Cardiac fibroblast (primary cell): ENCODE measurements at places on chromosomes 5 and 9.
A peak's percentile ranks its signal among the peaks of the same experiment; 100 is the strongest.

DNA sequence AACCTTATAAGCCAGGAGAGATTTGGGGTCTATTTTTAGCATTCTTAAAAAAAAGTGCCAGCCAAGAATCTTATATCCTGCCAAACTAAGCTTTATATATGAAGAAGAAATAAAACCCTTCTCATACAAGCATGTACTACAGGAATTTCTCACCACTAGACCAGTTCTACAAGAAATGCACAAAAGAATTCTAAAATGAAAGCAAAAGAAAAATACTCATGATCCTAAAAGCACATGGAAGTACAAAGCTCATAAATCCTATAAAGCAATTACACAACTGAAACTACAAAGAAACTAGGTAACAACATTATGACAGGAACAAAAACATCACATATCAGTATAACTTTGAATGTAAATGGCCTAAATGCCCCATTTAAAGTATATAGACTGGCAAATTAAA, 34.5 kb upstream of the HTR4 start:
- no peak for DNase-seq

GRCh38 chr5:95761771-95762651, 30.9 kb downstream of the RHOBTB3 start:
- DNase-seq = peak; percentile 49

GRCh38 chr9:36967997-36968396, 66.1 kb downstream of the PAX5 start:
- DNase-seq = no peak

DNA sequence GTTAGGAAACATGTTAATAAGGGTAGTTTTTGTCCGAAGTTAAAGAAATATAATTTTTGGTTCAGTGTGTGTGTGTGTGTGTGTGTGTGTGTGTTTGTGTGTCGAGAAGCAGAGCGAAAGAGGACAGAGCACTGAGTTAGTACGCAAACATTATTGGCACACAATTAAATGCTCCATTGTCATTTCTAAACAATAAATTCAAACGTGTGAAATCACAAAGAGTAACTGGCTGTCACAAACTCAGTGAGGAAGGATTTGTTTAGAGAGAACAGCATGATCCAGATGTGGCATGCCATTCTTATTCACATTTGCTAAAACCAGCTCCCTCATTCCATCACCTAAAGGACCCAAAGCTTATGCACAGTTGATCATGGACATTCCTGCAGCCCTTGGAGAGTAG, 970.8 kb downstream of the DTWD2 start:
- no peak for DNase-seq

- peak; percentile 56 for DNase-seq
Observed at GRCh38 chr5:123717139-123717538, 205.2 kb downstream of the CSNK1G3 start.

GRCh38 chr9:101119206-101119819, 90.8 kb downstream of the PLPPR1 start:
- peak; percentile 11 for DNase-seq

DNA sequence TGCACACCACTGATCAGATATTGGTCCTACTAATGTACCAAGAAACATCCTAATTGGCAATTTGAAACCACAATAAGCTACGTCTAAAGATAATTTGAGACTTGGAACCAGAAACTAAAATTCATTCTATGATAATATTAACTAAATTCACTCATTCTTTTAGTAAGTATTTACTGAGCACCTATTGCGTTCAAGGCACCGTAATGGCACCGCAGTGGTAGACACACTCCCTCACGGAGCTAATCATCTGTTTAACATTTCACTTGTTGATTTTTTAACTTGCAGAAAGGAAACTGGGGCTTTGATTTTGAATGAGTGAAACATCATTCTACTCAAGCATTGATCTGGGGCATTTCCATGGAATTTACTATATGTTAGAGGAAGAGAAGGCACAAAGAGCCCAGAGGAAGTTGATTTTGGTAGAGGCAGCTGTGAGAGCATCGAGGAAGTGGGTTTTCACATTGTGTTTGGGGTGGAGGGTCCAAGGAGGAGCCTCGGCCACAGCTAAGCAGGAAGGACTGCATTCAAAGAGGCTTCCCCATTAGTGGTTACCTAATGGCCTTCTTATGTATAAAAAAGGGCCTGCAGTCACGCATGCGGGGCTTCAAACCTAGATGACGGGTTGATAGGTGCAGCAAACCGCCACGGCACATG, 7.1 kb downstream of the RAPGEF1 start:
- no peak for DNase-seq

- no peak for DNase-seq
Observed at GRCh38 chr5:79602889-79603288, 9.4 kb upstream of the TENT2 start.

GRCh38 chr5:134736173-134736812, 2.1 kb upstream of the CAMLG start:
- DNase-seq = no peak
